ENCODE measurements at places on chromosomes 13 and 19. TPM values are rescaled to one million over a fixed set of nuclear protein-coding genes. Genes with fewer than 3 reads are reported as not detected.

CLDN10 gene
- polyA plus RNA-seq: not detected

SERP2 gene
- polyA plus RNA-seq: not detected

ELAVL3 gene
- polyA plus RNA-seq: not detected

SHISA7 gene
- polyA plus RNA-seq: 0.01 TPM

GRIK5 gene
- 0.54 TPM for polyA plus RNA-seq

MYDGF gene
- polyA plus RNA-seq: 101 TPM

ATF5 gene
- 44.6 TPM for polyA plus RNA-seq

ANO8 gene
- 5.1 TPM for polyA plus RNA-seq

ZNF132 gene
- polyA plus RNA-seq: 0.05 TPM

SIGLEC12 gene
- polyA plus RNA-seq: not detected

TTC9B gene
- not detected for polyA plus RNA-seq

DNA sequence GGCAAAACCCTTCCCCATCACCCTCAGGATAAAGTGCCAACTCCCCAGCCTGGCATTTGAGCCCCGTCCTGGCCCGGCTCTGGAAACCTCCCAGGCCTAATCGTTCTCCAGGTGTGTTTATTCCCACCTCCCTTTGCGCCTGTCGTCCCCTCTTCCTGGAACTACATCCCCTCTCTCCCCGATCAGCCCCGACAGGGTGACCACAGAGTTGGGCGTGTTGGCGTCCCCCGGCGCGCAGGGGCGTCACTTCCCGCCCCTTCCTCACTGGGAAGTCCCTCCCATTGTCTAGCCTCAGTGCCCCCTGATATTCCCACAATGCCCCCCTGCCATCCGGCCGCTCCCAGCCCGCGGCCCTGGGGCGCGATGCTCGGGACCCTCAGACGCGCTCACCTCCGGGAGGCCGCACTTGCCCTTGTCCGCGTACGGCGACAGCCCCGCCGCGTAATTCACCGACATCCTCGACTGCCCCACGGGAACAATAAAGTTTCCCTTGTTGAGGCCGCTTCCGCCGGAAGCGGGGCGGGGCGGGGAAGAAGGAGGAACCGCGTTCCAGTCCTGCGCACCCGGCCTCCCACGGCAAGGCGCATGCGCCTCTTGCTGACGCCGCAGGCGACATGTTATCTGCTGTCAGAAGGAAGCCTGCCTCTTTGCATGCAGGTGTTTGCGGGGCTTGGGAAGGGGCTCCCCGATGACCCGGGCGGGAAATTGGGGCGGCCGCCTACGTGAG lies at the start of the genes ANKRD24 and SIRT6:
Gene ANKRD24, plus strand, starts transcription at position 606 of the 727 bp plus-strand sequence. CDS start 3,737 bp downstream, outside the sequence.
Gene SIRT6, minus strand, starts transcription at position 480 of the 727 bp plus-strand sequence. Its CDS starts 24 bp downstream, at position 456.
- DNase-seq: peak; percentile 93

DNA sequence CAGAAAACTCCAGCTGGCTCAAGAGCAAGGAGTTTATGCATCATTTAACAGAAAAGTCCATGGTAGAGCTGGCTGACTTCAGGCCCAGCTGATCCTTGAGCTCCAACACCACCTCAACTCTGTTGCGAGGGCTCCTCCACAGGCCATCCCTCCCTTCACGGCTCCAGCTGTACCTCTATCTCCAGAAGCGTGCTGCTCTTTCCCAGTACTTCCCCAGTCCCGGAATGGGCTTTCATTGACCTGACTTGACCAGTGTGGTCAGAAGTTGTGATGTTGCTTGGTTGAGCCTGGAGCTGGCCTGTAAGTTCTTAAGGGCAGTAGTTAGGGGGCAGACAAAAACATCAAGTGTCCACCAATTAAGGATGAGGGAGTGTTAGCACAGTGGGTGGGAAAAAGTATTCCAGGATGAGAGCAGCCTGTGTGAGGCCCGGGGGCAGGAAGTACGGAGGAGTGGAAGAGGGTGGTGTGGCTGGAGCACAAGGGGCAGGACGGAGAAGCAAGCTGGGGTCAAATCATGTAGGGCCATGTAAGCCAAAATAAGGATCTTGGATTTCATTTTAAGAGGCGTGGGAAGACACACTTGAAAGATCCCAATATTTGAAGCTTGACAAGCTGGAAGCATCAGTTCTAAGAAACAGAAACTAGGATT lies 24.0 kb downstream of the SKA3 start:
- no peak for DNase-seq

DNA sequence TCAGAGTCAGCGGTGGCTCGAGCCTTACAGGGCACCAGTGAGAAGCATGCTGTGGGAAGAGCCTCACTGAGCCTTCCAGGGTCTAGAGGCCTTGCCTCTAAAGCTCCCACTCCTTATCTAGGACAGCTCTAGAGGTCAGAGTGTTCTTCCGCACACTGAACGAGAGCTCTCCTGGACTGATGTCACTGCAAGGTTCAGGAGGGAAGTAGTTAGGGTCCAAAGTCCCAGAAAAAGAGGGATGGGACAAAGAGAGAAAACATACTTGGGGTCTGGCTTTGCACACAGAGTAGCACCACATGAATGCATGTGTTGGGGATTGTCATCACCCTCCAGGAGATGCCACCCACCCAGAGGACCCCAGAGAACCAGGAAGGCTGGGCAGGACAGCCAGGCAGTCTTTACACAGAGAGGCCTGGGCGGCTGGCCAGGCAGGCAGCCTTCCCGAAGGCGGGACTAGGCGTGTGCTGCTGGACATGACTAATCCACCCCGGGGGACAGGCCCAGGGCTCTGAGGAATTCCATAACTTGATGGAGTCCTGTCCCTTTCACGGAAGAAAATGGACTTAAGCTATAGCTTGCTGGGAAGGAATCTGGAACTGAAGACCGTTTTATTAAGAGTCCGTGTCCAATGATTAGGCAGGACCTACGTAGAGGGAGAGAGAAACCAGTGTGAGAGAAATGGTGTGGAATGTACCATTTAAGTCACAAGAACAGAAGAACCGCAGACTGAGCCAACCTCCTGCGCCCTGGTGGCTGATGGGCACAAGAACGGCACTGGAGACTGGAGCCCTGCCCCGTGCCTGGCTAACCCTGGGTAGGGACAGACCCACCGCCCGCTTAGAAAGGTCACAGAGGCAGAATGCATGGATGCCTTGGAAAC lies 16.6 kb upstream of the EPHX3 start:
- DNase-seq: peak; percentile 65

DNA sequence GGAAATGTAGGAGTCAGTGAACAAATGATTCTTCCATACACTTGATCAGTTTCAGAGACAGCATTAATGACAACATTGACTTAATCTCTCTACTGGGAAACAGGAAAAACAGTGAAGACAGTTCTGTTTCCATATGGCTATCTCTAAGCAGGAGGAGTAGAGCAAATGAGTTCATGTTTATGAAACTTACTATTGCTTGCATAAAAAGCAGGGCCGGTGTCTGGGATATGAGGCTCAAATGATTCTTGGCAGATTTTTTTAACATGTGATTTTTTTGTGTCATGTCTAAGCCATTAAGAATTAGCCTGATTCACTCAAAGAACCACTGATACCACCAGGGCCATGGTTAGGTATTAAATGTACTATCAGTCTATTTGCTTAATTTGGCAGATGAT lies 141.9 kb downstream of the SLC7A1 start:
- no peak for DNase-seq

GRCh38 chr13:73656863-73657262 lies 477.3 kb downstream of the KLF12 start:
- DNase-seq: no peak

DNA sequence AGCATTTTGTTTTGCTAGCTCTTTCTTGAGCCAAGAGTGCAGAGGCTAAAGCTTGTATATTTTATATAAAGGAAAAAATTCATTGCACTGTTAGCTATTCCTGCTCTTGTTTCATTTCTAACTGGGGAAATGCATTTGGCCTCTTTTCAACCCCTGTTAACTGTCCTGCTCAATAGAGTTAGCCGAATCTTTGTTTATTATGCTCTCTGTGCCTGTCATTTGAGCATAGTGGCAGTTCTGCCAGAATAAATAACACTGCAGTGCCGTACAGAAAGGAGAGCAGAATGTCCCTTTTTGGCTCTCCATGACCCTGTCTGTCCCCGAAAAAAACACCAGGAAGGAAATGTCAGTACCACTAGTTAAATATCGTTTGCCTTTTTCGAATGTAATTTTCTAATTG lies 350.8 kb downstream of the MYO16 start:
- DNase-seq: no peak

- no peak for DNase-seq
Measured at GRCh38 chr19:41095703-41096102, 7.5 kb downstream of the CYP2A13 start.

DNA sequence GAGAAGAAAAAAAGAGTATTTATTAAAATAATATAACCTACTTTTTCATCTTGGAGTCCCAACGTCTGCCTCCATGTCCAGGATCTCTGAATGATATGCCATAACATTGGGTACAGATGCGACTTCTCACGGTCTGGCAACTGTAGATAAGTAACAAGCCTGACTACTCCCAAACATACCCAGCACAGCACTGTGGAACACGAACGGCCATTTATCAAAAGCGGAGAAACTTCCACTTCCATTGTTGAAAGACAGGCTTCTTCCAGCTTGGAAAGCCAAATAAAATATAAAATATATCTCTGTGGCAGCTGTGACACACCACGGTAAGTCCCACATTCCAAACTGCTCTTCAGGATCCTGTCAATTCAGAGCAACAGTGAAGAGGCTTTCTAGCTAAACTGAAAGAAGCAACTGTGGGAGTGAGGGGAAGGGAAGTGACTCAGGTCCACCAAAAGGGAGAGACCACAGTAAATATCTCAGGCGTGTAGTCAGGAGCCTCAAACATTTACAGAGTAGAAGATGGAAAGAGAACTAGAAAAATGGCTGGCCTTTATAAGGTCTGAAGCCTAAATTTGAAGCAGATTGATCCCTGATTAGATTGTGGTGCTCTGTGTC lies 331.7 kb downstream of the LIG4 start:
- DNase-seq: no peak

DNA sequence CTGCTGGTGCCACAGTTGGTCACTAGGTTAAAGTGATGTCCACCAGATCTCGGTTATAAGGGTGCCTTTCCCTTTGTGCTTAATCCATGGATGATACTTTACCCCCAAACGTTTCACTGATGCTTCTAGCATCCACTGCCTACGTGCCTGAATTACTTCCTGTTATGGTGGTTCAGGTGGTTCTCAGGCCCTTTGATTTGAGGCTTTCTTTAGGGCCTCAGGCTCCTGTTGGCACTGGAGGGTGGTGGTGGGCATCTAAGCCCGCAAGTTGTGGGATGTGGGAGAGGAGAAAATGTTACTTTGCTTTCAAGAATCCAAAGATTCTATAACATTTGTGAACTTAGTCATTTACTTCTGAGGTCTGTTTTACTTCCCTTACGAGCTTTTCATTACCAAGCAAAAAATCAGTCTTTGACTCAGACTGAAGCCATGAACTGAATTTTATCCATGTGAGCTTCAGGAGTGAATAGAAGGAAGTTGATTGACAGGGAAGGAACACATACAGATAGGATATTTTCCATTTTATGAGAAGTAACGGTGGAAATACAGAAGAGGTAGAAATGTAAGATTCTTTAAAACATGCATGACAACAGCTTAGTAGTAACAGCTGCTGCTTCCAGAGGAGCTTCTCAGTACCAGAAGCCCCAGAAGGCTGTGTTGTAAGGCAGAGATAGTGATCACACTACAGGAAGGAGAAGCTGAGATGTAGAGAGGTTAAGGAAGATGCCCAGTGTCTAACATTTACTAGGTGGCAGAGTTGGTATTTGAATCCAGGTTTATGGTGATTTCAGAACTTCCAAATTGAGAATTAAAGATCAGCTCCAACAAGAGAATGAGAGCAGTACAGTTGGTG lies 65.0 kb downstream of the ARHGEF7 start:
- DNase-seq: no peak

DNA sequence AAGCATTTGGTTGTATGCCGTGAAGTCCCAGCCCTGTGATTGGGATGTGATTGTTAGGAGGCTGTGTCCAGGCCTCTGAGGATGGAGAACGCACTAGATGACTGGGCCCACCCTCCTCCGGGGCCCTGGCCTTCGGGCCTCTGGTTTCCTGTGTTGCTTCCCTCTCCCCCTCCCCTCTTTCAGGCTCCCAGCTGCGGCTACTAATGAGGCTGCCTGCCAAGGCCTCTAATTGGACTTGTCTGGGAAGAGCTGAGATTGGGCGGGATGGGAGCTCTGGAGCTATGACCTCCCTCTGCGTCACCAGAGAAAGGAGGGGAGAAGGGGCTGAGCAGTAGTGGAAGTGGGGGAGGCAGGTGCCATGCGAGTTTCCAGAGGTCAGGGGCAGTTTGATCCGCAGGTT lies 9.9 kb downstream of the PTH2 start:
- no peak for DNase-seq

DNA sequence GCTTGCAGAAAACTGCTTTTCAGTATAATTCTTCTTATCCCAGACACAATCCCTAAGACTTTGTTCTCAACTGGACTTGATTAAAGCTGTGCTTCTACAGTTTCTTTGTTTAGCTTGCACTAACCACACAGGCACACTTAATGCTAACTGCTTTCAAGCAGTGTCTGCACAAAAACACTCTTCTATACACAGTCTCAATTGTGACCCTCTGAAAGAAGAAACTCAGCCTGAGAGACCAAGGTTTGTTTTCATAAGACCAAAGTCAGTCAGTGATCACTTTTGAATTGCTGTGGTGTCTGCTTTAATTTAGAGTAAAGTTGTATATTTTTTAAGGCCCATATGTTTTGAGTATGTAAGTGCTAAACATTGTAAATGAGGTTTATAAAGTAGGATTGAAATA lies 431.2 kb downstream of the KCTD12 start:
- no peak for DNase-seq

- no peak for DNase-seq
Measured at GRCh38 chr13:112956571-112957294, 12.3 kb upstream of the MCF2L start.

DNA sequence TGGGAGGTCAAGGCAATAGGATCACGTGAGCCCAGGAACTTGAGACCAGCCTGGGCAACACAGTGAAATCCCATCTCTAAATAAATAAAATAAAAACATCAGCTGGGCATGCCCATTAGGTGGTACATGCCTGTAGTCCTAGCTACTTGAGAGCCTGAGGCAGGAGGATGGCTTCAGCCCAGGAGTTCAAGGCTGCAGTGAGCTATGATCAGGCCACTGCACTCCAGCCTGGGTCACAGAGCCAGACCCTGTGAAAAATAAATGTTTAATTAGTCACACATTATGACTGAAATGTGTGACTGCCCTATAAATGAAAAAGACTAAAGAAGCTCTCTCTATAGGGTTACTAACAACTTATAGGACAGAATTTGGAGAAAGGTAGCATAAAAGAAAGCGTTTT lies 37.7 kb downstream of the USP12 start:
- DNase-seq: no peak

GRCh38 chr19:42150364-42150763 lies 18.1 kb upstream of the POU2F2 start:
- DNase-seq: no peak

DNA sequence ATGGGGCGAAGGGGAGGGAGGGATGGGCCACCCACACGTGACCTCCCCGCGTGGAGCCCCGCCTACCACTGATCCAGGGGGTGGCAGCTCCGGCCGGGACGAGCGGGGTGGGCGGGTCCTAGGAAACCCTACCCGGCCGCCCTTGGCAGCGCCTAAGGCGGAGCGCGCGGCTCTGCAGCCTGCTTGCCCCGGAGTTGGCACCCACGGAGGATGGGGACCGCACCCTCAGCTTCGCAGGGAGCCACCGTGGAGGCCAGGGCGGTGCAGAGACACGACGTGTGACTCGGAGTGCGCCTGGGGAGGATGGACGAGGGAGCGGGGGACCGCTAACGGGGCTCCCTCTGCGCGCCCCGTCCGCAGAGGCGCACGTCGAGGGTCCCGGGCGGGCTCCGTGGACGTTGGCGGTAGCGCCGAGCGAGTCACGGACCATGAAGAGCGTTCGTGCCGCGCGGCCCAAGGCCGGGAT lies at the start of gene RGS9BP:
Gene RGS9BP, plus strand, starts transcription at position 129 of the 466 bp plus-strand sequence. CDS start 416 bp downstream, outside the sequence.
- peak; percentile 92 for DNase-seq

- DNase-seq: peak; percentile 60
Measured at GRCh38 chr19:39407660-39408391, 1.2 kb downstream of the ZFP36 start.
